Activated CD4-positive, alpha-beta T cell treated with anti-CD3 and anti-CD28 coated beads, Interleukin-2, Interleukin-6, amounts not matched to agents 100 ng/mL and 50 ng/mL, durations not matched to agents 16 hours and 8 hours (primary cell): ENCODE measurements at places on chromosomes 7 and 10.
A peak's percentile ranks its signal among the peaks of the same experiment; 100 is the strongest.

- no peak for DNase-seq
Measured at GRCh38 chr10:112242769-112243168, 40.4 kb upstream of the TECTB start.

DNA sequence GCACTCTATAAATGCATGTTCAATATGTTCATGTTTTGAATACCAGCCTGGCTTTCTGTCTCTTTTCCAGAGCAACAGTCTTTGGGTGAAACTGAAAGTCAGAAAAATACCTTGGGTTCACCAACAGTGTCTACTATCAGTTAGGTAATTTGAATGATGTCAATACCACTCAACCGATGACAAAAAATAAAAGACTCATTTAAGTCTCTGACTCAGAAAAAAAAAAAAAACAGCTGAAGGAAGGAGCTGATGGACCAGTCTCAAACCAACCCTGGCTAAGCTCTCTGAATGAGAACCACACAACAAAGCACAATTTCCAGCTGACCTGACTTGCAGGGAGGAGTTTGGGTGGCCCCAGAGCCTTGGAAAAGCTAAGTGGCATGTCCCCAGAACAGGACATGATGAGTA, 42.5 kb downstream of the ABLIM1 start:
- DNase-seq, result peak; percentile 61

DNA sequence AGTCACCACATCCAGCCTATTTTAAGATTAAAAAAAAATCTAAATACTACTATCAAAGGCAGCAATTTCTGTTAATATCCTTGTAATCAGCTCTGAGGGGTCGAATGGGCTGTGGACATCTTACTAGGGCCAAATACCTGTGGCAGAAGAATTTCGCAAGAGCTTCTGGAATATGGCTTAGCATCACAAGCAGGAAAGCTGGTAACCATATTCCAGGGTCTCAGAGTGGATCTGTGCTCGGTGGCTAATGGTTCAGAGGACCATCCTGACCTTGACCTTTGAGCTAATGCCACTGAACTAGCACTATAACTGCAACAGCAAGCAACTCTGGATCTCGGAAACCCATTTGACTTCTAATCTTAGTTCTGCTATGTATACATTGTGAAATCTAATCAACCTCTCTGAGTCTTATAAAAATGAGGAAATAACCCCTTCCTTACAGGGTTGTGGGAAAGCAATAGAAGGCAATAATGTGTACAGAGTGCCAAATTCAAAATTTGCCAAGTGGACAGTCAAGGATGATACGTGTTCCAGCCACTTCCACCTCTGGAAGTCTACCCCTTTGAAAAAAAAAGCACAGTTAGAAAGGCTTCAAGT, 65.5 kb downstream of the CYP26A1 start:
- no peak for DNase-seq

DNA sequence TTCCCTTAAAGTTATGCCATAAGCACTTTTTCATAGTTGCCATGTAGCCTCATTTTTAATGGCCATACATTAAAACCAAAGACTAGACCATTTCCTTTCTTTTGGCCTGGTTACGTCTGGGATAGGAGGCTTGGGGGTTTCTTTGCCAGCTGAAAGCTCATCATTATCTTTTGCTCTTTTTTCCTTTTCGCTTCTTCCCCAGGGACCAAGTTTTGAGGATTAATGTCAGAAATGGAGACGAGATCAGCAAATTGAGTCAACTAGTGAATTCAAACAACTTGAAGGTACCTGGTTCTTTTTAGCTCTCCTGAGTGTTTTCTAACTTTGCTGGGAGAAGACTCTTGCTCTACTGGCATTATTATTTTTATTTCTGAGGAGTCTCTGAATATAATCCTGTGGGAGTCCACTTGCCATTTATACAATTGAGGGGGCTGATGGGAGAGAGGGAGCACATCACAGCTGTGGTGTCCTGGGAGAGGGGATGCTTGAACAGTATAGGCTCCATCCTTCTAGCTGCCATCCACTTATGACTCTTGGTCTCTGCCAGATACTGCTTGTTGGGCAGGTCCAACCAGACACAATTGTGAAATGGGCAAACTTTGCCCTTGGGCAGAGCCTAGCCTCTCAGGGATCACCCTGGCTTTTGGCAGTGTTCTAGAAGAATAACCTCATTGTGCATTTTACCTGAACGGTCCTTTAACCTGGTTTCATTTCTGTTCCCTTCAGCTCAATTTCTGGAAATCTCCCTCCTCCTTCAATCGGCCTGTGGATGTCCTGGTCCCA, 5.8 kb downstream of the CPA4 start:
- DNase-seq, result no peak

DNA sequence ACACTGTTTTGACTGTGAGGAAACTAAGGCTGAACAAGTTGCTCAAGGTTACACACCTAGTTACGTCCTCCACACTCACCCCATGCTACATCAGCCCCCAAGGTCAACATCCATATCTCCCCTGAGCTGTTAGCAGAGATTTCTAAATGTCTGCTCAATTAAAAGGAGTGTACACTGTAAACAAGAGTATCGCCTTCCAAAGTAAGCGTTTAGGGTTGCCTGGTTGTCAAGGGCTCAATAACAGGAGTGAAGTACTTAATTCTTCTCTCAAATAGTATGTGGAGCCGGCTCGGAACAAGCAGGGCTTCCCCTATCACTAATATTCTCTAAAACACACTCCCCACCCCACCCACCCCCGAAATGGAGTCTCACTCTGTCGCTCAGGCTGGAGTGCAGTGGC, 412.8 kb upstream of the GALNT17 start:
- DNase-seq, result no peak

DNA sequence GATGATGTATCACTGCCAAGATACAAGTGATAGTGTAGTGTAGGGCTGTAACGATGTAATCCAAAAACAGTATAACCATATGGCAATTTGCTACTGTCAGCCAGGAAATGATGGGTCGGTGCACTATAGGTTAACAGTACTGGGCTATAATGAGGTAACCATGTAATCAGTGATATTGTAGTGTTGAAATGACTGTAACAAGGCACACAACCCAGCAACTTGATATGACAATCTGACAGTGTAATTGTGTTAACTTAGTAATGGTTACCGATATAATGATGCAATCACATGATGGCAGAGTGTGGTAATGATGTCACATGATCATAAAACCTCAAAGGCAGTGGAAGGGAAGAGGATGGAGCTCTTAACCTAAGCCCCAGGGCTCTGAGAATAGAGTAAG, 73.8 kb upstream of the SLF2 start:
- DNase-seq, result peak; percentile 23

DNA sequence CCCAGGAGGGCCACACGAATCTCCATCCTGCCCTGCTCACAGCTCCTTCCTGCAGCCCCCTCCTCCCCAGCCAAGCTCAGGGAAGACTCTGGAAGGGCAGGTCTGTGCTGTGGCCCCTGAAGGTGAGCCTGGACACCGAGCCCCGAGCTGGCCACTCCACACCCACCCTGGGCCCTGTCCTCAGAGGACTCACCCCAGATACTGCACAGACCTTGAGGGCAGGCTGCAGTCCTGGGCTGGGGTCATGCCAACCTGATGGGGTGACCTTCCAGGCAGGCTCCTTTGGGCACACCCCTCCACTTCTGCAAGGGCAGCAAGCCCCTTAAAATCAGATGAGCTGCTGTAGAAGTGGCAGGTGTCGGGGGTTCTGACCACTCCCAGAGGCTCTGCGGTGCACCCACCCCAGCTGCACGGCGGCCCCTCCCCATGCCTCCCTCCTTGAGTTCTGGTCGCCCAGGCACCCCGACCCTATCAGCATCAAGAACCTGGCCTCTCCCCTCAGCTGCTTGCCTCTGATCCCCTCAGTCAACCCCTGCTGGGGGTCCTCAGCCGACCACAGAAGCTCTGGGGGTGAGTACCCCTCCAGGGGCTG, 24.3 kb downstream of the YKT6 start:
- DNase-seq, result no peak
